Activated CD4-positive, alpha-beta T cell treated with anti-CD3 and anti-CD28 coated beads for 4 hours (primary cell): ENCODE measurements at places on chromosomes 7 and 10.
A peak's percentile ranks its signal among the peaks of the same experiment; 100 is the strongest.

DNA sequence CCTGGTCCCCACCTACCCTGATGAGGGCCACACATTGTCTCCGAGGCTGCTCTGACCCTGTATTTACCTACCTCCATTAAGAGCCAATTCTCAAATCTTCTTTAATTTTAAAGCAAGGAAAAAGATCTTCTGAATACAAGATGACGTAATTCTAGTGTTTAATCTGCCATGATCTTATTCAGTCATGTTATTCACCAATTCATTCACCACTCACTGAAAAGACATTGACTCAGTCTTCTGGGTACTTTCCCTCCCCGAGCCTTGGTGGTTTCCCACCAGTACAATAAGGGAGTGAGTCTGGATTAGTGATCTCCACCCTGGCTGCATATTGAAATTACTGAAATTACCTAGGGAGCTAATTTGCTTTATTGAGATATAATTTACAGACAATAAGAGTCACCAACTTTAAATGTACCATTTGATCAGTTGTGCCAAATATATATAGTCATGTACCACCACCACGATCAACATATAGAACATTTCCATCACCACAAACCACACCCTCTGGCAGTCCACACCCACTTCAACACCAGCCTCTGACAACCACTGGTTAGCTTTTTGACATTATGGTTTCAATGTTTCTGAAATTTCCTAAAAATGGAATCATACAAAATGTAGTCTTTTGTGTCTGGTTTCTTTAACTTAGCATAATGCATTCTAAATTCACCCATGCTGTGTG lies 117.5 kb upstream of the UNC5B start:
- DNase-seq = no peak

DNA sequence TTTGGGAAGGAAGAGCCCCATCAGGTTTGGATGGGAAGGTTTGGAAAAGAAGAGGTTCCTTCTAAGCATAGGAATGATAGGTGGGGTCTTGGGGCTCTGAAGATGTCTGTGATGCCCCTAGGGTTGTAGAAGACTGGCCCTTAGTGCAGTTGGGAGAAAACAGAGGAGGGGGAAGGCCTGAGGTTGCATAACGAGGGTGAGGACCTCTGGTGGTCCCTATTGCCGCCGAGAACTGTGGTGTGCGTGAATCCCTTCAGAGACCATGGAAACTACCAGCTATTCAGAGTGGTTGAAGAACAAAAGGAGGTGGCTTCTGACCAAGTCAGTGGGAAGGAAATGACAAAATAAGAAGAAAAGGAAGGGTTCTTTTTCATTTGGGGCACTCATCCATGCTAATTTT lies 3.1 kb upstream of the PKD2L1 start:
- no peak for DNase-seq

- DNase-seq = no peak
Observed at GRCh38 chr10:50577010-50577409, 46.7 kb downstream of the SGMS1 start.

DNA sequence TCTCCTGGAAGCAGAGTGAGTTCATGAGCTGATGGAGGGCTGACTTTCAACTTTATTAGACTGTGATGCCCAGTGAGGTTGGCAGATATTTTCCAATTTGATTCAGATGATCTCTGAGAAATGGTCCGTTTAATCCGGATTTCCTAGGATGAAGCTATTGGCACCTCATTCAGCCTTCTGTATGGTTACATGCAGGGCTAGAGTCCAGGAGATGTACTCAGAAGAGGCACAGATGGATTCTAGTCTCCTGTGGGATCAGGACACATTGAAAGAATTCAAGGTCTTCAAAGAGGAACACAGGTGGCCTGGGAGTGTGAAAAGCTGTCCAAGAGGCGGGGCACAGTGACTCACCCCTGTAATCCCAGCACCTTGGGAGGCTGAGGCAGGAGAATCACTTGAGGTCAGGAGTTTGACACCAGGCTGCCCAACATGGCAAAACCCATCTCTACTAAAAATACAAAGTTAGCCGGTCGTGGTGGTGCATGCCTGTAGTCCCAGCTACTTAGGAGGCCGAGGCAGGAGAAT lies 23.0 kb upstream of the RHEB start:
- DNase-seq = no peak

GRCh38 chr7:133511252-133511651 lies 258.4 kb downstream of the EXOC4 start:
- no peak for DNase-seq

DNA sequence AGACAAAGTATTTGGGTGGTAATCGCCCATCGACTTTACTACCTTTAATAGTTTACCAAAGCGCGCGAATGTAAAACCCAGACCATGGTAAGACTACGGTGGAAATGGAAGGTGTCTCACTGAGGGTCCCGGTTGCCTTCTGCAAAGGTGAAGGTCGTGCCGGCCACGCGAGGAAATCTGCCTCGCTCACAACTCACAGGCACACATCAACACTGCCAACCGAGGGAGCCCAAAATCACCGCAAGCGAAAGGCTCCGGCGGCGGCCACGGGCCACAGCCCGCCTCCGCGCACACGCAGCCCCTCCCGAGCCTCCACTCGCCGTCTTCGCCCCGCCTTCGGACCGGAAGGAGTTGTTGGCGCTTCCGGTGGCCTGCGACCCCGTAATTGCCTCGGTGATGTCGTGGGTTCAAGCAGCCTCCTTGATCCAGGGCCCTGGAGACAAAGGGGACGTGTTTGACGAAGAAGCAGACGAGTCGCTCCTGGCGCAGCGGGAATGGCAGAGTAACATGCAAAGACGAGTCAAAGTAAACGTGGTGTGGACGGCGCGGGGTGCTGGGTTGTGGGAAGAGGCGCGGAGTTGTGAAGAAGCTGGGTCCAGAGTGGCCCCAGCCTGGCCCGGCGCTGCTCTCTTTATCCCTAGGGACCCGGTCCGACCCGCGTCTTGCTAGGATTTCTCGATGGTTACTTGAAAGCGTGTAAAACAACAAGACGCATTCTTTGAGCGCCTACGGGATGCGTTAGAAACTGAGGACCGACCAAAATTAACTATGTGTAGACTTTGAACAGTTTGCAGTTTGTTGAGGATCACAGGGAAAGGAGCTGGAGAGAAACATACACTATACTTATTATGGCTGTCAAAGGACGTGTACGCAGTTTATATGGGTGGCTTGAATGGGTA lies at the start of gene YAE1:
Gene YAE1, plus strand, starts transcription at position 382 of the 899 bp plus-strand sequence. Its CDS starts 15 bp downstream, at position 397.
- DNase-seq = peak; percentile 75

DNA sequence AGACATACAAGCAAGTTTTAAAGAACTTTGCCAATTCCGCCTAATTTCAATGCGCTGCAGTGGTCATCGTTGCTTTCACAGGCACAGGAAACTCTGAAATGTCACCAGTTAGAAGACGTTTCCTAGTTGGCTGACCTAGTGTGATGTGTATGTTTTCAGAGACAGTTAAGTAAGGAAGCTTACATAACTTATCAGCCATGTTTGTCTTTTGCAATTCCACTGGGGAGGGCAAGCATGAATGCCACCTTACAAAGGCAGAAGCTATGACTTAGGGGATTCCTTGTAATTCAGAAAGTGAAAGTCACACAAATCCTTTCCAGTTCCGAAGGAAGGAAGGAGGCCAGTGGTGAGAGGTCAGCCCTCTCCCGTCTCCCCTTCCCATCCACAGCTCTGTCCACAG lies 15.0 kb upstream of the NPS start:
- no peak for DNase-seq

DNA sequence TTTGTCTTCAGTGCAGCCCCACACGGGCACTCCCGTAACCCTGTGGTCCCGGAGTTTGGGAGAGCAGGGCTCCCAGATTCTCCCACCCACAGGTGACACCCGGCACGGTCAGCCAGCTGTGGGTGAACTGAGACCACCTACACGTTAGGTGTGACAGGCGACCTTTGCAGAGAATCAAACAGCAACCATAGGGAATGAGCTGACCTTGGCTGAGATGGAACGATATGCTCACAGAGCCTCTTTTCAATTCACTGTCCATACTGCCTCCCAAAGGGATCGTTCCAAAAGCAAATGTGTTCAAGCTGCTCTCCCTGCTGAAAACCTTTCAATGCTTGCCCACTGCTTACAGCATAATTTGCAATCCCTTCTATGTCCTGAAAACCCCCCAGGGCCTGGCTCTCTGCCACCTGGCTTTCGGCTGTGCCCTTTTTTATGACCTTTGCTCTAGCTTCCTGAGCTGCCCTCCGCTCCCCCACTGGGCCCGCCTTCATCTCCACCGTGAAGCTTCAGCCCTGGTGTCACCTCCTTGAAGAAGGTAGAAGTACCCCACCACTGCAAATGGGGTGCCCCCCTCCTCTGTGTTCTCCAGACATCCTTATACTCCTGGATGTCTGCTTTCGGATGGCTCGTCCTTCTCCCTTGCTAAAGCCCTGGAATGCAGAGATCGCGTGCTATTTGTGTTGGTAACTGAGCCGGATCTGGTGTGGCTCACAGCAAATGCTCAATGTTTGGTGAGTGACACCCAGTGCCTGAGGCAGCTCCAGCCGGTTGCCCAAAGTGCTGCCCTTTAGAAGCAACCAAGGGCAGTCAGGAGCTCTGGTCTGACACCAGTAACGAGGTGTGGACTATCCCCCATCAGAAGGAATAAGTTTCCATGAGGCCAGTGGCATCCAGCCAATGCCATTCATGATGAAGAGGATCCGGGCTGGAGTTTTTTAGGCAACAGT lies 90.4 kb downstream of the KIAA1549 start:
- DNase-seq = no peak

- no peak for DNase-seq
Observed at GRCh38 chr10:123704812-123705211, 38.7 kb downstream of the GPR26 start.

- no peak for DNase-seq
Observed at GRCh38 chr10:77392236-77392721, 245.3 kb downstream of the KCNMA1 start.

DNA sequence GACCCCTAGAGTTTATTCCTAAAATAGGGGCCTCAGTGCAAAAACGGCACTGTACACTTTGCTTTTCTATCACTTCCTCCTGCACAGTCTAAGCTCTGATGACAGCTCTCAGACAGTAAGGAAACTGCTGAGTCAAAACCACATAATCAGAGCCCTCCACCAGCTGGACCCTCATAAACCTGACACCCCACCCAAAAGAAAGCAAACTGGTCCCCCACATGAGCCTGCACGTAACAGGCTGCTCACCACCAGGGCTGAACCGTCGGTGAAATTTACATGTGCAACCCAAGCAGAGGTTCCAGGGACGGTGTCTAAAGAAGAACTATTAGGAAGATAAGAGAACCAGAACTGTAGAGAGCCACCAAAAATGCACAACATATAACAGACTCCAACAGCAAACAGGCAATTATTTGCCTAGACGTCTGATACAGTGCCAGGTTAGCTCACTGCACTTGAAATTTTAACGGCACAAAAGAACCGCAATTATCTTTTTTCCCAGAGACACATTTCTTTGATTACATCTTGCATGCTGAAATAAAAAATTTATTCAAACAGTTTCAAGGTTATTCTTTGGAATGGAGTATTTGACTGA lies 19.6 kb downstream of the SGMS1 start:
- DNase-seq = no peak
